ENCODE measurements at places on chromosomes 4 and X. TPM values are rescaled to one million over a fixed set of nuclear protein-coding genes. Genes with fewer than 3 reads are reported as not detected.

- no peaks in the 10 kb centered on the region for H3K4me1 ChIP-seq
- no peaks in the 10 kb centered on the region for H3K27me3 ChIP-seq
- no peak overlapping the region for H3K27ac ChIP-seq
Measured at GRCh38 chr4:24963277-24963676, 50.4 kb upstream of the CCDC149 start.

The TNIP2 gene
- total RNA-seq = 66.0 TPM

The GPR143 gene
- not detected for total RNA-seq

DNA sequence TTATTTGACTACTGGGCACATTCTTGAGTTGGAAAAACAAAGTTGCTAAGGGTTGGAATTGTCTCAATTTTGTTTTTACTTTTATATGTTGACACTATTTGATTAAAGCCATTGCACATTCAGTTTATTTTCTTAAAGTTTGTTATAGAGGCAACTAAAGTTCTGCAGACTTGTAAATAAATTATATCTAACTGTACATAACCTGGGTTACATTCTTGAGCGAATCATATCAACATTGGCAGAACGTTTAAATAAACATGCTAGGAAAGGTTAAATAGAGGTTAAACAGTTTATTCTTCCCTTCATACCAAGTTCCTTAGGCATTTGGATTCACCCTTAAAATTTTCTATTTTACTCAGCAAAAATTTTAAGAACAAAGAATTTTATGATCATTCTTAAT is 74.5 kb downstream of the UCHL1 start:
- H3K27ac ChIP-seq = no peak overlapping the region
- H3K27me3 ChIP-seq = peaks cover 4% of the 10 kb centered on the region
- H3K4me1 ChIP-seq = no peaks in the 10 kb centered on the region

The TCEAL6 gene
- total RNA-seq = not detected

The CT47B1 gene
- not detected for total RNA-seq

DNA sequence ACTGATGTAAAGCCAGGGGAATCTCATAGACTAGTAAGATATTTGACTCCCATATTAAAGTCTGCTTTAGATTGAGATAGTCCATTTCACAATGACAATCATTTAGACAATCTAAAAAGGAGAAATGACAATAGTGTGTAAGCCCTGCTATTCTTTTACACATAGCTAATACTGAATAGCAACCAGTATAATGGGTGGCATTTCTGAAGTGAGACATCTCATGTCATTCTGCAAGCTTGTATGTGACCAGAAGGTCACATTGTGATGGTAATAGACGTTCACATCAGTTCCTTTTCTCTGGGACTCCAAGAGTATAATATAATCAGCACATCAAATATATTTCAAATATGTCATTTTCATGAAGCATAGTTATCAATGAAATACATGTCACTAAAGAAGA is 440.2 kb downstream of the GALNTL6 start:
- H3K27me3 ChIP-seq = no peaks in the 10 kb centered on the region
- H3K27ac ChIP-seq = no peak overlapping the region
- H3K4me1 ChIP-seq = no peaks in the 10 kb centered on the region
- DNase-seq = no peak
- no peaks in the 10 kb centered on the region for H3K36me3 ChIP-seq

- H3K27me3 ChIP-seq = no peaks in the 10 kb centered on the region
- DNase-seq = no peak
- H3K4me3 ChIP-seq = no peak overlapping the region
- H3K4me1 ChIP-seq = no peaks in the 10 kb centered on the region
- H3K36me3 ChIP-seq = no peaks in the 10 kb centered on the region
Measured at GRCh38 chr4:123043013-123043412, 120.6 kb upstream of the NUDT6 start.

DNA sequence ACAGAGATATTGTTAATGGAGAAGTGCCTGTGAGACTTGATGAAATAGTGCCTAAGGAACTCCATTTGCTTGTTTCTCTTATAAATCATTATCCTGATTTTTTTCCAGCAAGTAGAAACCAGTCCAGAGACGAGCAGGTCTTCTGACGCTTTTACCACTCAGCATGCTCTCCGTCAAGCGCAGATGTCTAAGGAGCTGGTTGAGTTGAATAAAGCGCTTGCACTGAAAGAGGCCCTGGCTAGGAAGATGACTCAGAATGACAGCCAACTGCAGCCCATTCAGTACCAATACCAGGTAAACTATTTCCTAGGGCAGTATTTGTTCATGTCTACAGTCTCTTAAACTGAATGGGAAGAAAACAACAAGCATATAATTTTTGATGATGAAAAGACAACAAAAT is 63.6 kb downstream of the KIF4A start:
- no peaks in the 10 kb centered on the region for H3K27me3 ChIP-seq
- no peaks in the 10 kb centered on the region for H3K4me1 ChIP-seq
- DNase-seq = no peak
- no peak overlapping the region for H3K27ac ChIP-seq
- H3K36me3 ChIP-seq = no peaks in the 10 kb centered on the region
- H3K4me3 ChIP-seq = no peak overlapping the region

- H3K27me3 ChIP-seq = no peaks in the 10 kb centered on the region
- H3K27ac ChIP-seq = no peak overlapping the region
- no peak overlapping the region for H3K4me3 ChIP-seq
- DNase-seq = no peak
- no peaks in the 10 kb centered on the region for H3K4me1 ChIP-seq
Measured at GRCh38 chr4:85370400-85371032, 104.4 kb upstream of the ARHGAP24 start.

DNA sequence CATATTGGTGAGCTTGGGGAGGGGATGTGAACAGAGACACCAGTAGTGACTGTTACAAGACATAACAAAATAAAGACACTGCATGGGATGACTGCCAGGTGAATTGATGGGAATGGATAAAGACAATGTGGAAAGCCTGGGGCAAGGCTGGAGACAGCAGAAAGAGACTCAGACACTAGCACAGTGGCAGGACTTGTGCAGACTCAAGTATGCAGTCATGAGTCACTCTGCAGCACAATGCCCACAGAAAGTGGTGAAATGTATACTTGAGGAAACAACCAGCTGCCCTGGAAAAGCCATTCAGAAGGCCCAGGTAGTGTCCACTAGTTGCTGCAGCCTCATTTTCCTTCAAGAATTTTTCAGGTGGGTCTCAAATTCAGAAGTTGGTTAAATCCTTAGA is 452.3 kb downstream of the MID1IP1 start:
- no peaks in the 10 kb centered on the region for H3K36me3 ChIP-seq
- no peak overlapping the region for H3K27ac ChIP-seq
- no peak for DNase-seq

DNA sequence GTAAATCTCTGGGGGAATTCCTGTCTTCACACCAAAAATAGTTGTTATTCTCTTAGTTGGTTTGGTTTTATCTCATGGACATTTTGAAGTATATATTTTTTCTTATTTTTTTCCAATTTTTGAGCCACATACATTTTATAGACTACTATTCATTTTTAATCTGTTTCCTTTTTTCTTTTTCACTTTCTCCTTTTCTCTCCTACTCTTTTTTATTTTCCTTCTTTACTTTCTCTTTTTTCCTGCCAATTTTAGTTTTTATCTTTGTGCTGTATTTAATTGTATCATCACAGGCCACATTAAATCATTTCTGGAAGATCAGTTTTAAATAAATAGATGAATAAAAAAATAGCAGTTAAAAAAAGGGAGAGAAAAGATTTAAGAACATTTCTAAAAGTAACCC is 14.0 kb upstream of the JADE3 start:
- no peak for DNase-seq
- no peak overlapping the region for H3K27ac ChIP-seq
- no peak overlapping the region for H3K4me3 ChIP-seq
- peaks cover 5% of the 10 kb centered on the region for H3K4me1 ChIP-seq

The SMARCAD1 gene
- total RNA-seq = 12.3 TPM

The HTN1 gene
- total RNA-seq = not detected

The POLN gene
- total RNA-seq = 2.8 TPM

- no peak for DNase-seq
- H3K4me3 ChIP-seq = no peak overlapping the region
- no peak overlapping the region for H3K27ac ChIP-seq
Measured at GRCh38 chrX:50707955-50708699, 105.9 kb downstream of the SHROOM4 start.

- H3K36me3 ChIP-seq = no peaks in the 10 kb centered on the region
- no peaks in the 10 kb centered on the region for H3K4me1 ChIP-seq
- H3K4me3 ChIP-seq = no peak overlapping the region
- no peaks in the 10 kb centered on the region for H3K27me3 ChIP-seq
- DNase-seq = no peak
Measured at GRCh38 chr4:156194896-156195295, 241.2 kb upstream of the CTSO start.

The KIT gene
- 6.0 TPM for total RNA-seq

- DNase-seq = no peak
- H3K27me3 ChIP-seq = no peaks in the 10 kb centered on the region
- H3K36me3 ChIP-seq = no peaks in the 10 kb centered on the region
- H3K4me3 ChIP-seq = no peak overlapping the region
Measured at GRCh38 chrX:66919280-66919832, 280.5 kb upstream of the EDA2R start.

DNA sequence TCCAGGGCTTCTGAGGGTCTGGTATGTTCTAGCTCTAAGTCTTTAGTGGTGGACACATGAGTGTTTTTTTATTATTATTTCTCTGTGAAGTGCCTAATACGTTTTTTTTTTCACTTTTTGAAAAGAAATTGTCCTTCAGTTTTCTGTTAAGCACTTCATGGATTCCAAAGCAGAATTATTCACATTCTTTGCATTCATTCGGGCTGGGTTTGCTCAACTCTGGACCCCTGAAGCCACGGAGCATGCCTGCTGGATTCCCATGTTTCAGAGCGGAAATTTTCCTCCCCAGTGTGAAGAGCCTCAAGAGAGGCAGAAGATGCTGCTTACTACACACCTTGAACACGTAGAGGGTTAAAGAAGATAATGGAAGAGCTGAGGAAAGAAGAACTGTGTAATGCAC is 107.5 kb downstream of the EGF start:
- H3K36me3 ChIP-seq = no peaks in the 10 kb centered on the region
- H3K27me3 ChIP-seq = no peaks in the 10 kb centered on the region
- H3K4me3 ChIP-seq = no peak overlapping the region
- no peak overlapping the region for H3K27ac ChIP-seq
- peaks cover 12% of the 10 kb centered on the region for H3K4me1 ChIP-seq

GRCh38 chr4:44791831-44792230 is 65.5 kb upstream of the GNPDA2 start:
- no peaks in the 10 kb centered on the region for H3K4me1 ChIP-seq
- no peaks in the 10 kb centered on the region for H3K27me3 ChIP-seq
- no peak overlapping the region for H3K27ac ChIP-seq
- DNase-seq = no peak

DNA sequence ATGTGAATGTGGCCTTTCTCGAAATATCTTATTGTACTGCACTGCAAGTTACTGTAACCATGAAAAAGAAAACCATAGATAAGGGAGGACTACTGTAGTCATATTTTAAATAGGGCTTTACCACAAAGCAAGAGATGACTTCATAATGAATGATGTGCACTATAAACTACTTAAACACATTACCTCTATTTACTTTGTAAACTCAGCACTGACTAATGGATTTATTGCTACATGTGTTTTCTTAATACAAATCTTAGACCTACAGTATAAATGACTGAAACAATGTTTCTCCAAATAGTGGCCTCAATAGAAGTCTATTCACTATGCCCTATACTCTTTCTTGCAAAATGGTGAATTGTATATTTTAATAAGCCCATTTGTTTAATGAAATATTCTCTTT is 61.1 kb downstream of the HDX start:
- H3K27me3 ChIP-seq = no peaks in the 10 kb centered on the region
- no peak overlapping the region for H3K4me3 ChIP-seq
- no peak for DNase-seq
